ENCODE measurements at places on chromosomes 7 and 10.

- no peak for DNase-seq
These were observed 158.3 kb downstream of the ZNF438 start for GRCh38 chr10:30873411-30873810.

GRCh38 chr7:55070271-55070743, 51.5 kb downstream of the EGFR start:
- DNase-seq = no peak

DNA sequence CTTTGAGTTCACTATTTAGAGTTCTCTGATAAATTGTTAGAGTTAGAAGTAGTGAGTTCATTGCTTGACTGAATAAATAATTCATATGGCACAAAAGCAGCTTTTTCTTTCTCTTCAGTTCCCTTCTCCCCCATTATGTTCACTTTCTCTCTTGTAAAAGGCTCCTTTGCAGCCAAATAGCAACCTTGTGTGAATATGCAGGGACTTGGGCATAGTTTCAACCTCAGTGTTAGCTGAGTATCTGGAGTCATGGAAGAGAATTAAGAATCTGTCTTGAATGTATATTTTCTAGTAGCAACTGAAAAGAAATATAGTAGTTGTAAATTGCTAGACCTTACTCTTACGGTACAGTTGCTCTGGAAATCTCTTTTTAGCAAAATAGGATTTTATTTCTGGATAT, 31.9 kb downstream of the ZEB1 start:
- no peak for DNase-seq

GRCh38 chr10:131431533-131431932, 120.0 kb upstream of the TCERG1L start:
- no peak for DNase-seq

DNA sequence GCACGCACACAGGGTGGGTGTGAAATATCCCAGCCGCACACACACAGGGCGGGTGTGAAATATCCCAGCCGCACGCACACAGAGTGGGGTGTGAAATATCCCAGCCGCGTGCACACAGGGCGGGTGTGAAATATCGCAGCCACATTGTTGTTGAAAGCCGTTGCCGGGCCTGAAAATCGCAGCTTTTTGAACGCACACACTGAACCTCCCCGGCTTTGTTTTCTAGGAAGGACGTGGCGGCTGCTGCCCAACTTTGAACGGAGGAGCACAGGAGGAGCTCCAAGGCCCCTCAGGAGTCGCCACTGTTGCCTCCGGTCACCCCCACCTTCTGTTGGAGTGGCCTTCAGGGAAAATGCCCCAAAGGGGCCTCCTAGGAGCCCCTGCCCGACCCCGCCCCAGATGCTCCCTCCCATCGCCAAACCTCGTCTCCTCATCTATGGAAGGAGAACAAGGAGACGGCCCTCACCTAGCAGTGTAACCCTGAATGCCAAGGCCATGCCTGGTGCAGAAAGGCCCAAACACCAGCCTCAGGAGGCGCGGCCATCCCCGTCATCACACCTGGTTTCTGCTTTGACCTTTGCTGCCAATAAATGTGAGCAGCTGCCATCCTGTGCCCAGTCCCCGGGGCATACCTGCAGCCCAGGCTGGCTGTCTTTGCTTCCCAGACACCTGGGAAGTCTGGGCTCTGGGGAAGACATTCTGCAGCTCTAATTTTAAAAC, 318.6 kb downstream of the PTPRN2 start:
- DNase-seq = no peak

DNA sequence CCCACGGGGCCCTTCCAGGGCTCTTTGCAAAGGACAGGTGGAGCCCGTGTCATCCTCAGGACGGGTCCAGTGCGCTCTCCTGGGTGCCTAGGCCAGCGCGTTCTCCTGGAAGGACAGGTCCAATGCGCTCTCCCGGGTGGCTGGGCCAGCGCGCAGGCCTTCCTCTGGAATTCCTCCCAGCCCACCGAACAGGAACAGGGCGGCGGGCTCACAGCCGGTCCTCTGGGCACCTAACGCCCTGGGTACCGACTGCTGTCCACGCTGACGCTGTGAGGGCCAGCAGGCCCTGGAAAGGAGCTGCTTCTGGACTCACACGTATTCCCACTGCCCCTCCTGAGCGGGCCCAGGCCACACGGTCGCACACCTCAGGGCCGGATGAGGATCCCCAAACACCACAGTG, 49.3 kb downstream of the STK32C start:
- no peak for DNase-seq

DNA sequence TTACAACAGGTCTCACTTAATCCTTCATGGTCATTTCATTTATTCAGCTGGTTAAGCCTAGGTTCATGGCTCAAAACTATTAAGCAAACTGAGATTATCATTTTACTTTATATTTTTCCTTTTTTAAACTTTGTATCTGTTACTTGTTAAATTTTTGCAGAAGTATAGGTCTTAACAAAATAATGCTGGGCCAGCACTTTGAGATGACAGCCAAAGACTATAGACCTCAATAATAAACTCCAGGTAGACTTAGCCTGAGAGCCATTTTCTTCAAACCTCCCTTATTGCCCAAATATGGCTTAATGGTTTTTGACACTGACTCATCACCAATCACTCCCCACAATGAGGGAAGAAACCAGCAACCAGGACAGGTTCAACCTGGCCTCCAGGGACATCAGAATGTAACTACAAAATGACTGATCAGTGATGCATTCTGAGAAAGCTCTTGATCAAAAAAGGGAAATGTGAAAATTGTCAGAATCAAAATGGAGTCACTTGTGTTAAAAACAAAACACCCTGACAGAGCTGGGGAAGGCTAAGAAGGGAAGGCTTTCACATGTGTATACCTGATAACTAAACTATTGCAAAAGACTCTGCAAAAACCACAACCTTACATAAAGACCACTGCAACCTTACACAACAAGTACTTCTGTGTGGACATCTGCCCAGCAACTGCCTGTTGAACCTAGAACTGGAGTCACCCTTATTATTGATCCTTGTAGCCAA, 2.1 kb upstream of the CCDC126 start:
- no peak for DNase-seq

DNA sequence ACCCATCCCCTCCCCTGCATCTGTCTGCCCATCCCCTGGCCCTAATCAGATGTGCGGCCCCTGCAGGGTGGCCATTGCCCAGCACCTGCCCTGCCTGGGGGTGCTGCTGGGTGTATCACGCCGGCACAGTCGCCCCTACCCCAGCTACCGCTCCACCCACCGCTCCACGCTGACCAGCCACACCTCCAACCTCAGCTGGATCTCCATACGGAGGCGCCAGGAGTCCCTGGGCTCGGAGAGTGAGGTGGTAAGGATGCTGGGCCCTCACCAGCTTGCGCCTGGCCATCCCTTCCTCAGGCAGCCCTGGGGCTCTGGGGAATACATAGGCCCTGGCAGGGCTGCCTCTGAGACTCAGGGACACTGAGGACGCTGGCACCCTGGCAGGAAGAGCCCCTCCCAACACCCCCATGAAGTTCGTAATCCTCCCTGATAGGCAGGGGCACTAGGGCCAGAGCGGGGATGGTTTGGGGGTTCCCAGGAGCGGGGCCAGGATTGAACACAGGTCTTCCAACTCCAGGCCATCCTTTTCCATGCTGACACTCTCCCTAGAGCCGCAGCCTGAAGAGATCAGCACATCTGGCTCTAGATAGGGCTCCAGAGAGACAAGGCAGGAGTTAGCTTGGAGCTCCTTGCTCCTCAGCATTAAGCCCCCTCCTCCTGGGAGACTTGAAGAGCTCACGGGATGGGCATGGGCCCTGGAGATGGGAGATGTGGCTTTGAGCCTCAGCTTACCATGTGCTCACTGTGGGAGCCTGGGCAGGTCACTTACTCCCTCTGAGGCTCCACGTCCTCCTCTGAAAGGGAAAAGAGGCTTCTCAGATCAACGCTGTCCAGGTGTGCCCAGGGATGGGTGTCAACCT, 5.9 kb upstream of the LDB3 start:
- no peak for DNase-seq

- no peak for DNase-seq
These were observed 53.0 kb upstream of the MAGI2 start for GRCh38 chr7:79506481-79506880.

- no peak for DNase-seq
These were observed 9.6 kb downstream of the DENND2A start for GRCh38 chr7:140631021-140631420.

GRCh38 chr10:3982746-3983442, 197.9 kb upstream of the KLF6 start:
- no peak for DNase-seq

- DNase-seq = no peak
These were observed 16.6 kb downstream of the BAG3 start for GRCh38 chr10:119667562-119668328.

All from activated gamma-delta T cell (primary cell).